Suppressor macrophage treated with lipopolysaccharide for 1 hour (primary cell): ENCODE measurements at places on chromosomes 5 and 9.

GRCh38 chr9:35533398-35533797 is 43.5 kb downstream of the RUSC2 start:
- DNase-seq, result no peak

- DNase-seq, result no peak
Observed at GRCh38 chr9:77672183-77672582, 24.1 kb upstream of the GNA14 start.

DNA sequence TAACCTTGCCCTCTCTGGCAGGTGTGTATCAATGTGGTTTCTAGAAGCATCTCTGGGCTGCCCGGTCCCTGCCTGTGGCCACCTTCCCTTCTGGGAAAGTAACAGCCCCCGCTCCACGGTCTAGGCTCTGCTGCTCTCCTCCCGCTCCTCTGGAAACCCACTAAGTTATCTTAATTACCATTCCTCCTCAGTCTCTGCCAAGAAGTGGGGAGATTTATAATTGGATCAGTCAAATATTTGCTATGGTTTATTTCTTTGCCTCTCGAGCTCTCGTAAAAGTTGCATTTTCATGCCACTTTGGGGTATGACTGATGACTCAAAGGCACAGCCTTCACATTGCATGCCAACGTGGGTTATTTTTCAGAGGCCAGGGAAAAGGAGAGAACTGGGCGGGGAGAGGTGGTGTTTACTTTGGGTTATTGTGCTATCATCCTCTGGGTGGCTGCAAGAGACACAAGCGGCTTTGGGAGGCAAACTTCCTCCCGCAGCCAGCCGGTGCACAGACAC is 205.3 kb upstream of the WWC1 start:
- DNase-seq, result no peak

DNA sequence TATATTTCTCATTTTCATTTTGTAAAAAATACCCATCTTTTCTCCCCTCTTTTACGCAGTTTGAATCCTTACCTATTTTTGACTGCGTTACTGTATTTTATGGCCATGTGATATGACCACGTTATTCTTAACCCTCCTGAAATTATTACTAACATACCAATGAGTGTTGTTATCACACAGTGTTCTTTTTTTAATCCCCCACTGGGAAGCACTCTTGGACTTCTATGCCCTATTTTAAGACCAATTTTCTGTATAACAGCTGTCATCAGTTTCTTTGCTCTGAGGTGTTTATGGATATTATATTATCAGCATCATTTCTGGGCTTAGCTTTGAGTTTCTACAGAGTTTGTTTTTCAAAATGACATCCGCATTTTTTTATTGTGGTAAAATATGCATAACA is 71.1 kb downstream of the CFAP95 start:
- no peak for DNase-seq

DNA sequence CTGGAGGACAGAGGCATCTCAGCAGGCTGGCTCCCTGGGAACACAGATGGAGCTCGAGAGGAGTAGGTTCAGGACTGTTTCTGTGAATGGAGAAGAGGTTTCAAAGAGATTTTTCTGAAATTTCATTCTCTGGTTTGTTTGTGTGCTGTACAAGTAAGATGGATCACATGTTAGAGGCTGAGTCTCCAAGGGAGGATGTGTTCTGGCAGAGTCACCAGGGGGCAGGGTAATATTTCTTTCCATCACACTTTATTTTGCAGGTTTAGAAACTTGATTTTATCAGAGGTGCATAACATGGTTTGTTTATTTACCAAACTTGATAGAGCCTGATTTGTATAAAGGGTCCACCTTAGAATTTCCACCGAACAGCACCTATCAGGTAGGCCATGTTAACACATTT is 69.2 kb upstream of the ARL15 start:
- no peak for DNase-seq

- DNase-seq, result no peak
Observed at GRCh38 chr9:18721267-18721994, 247.5 kb downstream of the ADAMTSL1 start.

GRCh38 chr5:43195670-43196265 is 3.7 kb downstream of the NIM1K start:
- DNase-seq, result no peak

GRCh38 chr9:127333221-127334064 is 63.5 kb upstream of the SLC2A8 start:
- no peak for DNase-seq

- peak; percentile 2 for DNase-seq
Observed at GRCh38 chr9:35232867-35233544, 71.2 kb downstream of the UNC13B start.

DNA sequence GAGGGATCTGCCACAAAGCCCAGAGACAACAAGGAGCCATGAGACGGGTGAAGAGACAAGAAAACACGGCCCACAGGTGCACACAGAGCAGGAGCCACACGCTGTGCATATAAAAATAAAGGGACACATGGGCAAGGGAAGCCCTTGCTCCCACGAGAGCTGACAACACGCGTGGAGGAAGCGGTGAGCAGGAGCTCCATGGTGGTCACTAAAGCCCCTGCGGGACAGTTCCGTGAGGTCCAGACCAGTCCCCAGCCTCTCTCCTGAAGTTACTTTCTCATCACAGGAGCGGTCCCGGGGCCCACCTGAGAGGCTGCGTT is 90.7 kb downstream of the CAMSAP1 start:
- DNase-seq, result no peak

- no peak for DNase-seq
Observed at GRCh38 chr9:133261103-133261752, 13.8 kb downstream of the ABO start.

DNA sequence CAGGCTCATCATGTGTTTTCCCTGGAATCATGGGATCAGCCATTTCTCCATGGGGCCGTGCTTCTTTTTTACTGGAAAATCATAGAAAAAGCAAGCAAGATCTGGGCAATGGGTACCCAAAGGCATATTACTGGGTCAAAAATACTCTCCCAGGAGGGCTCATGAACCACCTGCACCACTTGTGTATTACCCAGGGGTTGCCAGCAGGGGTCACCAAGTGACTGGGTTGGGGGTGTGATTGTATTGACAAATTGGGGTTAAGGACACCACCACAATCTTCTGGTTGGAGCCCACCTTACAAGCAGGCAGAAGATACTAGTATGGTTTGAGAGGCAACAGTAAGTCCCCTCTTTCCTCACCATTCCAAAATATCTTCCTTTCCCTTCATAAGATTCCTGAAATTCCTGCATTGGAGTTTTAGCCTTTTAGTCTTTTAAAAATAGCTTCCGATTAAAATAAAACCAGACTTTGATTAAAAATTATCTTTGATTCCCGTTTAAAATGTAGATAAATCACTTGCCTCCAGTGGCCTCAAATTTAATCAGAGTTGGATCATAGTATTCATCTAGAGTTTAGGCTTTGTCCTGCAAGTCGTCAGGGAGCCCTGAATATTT is 603.3 kb downstream of the KIF4B start:
- no peak for DNase-seq

GRCh38 chr9:2764353-2764752 is 47.0 kb downstream of the KCNV2 start:
- peak; percentile 70 for DNase-seq

- no peak for DNase-seq
Observed at GRCh38 chr9:14212697-14213420, 101.1 kb downstream of the NFIB start.

GRCh38 chr5:99795031-99795430 is 740.1 kb upstream of the FAM174A start:
- DNase-seq, result no peak
